ENCODE measurements at places on chromosomes 7 and 10.

DNA sequence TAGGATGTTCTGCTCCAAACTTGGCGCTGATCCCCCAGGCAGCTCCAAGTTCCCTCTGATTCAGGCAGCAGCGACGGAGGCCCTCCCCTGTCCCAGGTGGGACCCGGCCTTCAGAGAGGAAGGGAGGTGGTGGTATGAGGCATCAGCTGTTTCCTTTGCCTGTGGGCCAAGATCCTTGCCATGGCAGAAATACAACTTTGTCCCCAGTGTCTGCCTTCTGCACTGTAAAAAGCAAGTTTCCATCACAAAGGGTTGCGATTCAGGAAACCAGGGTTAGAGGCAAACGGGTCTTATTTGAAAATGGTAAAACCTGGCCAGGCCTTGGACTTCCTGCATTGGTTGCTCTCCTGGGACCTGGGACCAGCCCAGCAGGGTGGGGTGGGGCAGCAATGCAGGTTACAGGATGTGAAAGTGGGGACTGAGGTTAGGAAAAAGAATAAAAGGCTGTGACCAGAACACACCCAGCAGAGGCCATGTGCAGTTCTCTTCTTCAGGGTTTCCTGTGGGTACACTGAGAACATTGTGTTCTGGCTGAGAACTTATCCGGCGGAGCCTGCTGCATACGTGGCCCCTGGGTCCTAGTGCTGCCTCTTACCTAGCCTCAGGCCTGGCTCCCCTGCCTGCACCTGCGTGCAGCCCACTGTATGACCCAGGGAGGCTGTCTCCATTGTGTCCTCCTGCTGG, 25.1 kb upstream of the DDIT4 start:
- DNase-seq, result peak; percentile 59

DNA sequence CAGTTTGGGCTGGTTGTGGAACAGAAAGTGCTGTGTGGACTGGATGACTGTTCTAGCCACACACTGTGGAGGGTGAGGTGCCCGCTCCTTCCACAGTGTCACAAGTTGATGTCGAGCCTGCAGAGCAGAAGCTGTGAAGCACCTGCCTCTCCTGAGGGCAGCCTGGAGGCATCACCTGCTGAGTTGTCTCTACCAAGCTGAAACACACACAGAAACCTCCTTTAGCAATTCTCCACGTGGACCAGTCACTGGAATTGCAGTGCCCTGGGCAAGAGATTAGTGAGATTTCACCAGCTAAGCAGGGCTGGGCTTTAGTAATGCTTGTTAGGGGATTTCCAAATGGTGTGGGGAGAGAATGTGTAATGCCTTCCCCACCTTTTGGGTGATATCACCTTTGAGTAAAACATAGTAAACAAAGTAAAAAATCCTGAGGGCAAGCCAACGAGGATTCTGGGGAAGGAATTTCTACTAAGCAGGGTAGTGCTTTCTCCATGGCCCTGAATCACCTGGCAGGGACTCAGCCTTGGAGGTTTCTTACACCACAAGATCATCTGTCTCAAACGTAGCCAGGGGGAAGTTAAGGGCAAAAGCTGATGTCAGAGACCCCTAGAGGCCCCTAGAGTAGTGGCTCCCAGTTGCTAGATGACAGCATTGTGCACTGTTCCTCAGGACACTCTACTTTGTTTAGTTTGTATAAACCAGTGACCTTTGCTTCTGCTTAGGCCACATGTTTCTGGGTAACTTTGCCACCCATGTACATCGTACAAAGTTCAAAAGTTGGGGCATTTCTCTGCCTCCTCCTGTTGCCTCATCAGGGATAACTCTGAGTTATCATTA, 233.1 kb upstream of the IGFBP3 start:
- no peak for DNase-seq

- no peak for DNase-seq
These were observed 16.8 kb downstream of the OSBPL3 start for GRCh38 chr7:24963218-24963617.

GRCh38 chr7:10731253-10731773, 242.4 kb upstream of the PHF14 start:
- no peak for DNase-seq

DNA sequence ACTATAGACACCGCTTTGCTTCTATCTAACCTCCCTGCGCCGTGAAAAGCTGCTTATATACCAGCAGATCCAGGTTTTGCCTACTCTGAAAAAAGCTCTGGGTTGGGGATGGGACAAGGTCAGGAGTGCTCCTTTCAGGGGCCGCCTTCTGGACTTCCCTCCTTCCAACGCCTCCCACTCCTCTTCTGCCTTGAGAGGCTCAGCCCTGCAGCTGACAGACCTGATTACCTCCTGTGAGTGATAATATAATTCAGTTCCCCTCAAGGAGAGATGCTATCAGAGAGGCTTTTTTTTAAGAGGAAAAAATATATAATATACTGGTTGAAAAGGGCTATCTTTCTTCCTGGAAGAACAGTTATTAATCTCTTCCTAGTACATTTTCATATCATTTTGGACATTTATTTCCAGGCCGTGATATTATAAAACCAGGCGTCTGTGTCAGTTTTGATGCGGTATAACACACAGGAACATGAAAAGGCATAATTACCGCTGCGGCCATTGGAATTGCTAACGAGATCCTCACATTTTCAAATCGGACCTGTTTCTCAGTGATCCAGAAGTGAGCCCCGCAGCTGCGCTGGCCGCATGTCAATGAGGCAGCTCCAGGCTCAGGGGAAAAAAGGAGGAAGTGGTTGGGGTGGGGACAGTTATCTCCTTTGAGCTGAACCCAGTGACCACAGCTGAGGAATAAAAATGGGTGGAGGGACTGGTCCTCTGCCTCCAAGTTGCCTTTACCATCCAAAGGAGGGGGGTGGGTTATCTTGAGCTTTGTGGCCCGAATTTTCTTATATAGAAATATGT, 457.1 kb downstream of the TYW1 start:
- no peak for DNase-seq

DNA sequence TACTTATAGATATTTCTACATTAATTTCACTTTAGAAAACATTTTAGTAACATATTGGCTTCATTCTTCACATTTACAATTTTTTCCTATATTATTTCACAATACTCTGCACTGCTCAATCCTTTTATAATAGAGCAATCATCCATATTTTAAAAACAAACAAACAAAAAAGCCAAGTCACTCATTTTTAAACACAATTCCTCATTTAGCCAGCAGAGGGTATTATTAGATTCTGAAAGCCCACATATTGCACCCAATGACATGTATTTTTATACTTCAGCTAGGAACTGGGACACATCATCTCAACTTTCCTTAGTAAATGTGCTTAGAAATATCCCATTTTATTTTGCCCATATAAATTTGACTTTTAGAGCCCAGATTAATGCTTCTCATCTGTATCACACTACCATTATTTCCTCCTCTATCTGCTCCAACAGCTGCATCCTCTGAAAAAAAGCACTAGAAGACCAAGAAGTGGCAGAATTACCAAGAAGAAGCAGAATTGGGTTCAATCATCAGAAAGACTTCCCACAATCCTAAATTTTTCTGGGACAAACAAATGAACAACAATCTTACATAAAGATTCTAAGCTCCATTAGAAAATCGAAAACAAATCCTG, 29.5 kb downstream of the CTNNA3 start:
- peak; percentile 80 for DNase-seq

- DNase-seq, result no peak
These were observed 1.3 kb downstream of the FGFR2 start for GRCh38 chr10:121596689-121597503.

GRCh38 chr10:127968027-127968441, 61.1 kb downstream of the PTPRE start:
- DNase-seq, result no peak

Measured in NCI-H460 (cell line).